M059J (cell line): ENCODE measurements at places on chromosomes 16 and 17. TPM values are rescaled to one million over a fixed set of nuclear protein-coding genes. Genes with fewer than 3 reads are reported as not detected.

The TK1 gene
- total RNA-seq, result 107 and 150 TPM in 2 replicates

The PMFBP1 gene
- total RNA-seq, result 0.30 and 1.0 TPM in 2 replicates

The VTN gene
- not detected in 2 replicates for total RNA-seq

The AGRP gene
- total RNA-seq, result not detected in 2 replicates

The SYCE1L gene
- total RNA-seq, result 0.39 TPM in 1 of 2 replicates, not detected in the other

The PIMREG gene
- total RNA-seq, result 76.1 and 87.3 TPM in 2 replicates

The FOXN1 gene
- not detected in 2 replicates for total RNA-seq

The CMTM1 gene
- 2.1 and 3.8 TPM in 2 replicates for total RNA-seq

The LRRC46 gene
- 0.12 TPM in 1 of 2 replicates, not detected in the other for total RNA-seq

The DLX4 gene
- 5.5 and 7.4 TPM in 2 replicates for total RNA-seq

DNA sequence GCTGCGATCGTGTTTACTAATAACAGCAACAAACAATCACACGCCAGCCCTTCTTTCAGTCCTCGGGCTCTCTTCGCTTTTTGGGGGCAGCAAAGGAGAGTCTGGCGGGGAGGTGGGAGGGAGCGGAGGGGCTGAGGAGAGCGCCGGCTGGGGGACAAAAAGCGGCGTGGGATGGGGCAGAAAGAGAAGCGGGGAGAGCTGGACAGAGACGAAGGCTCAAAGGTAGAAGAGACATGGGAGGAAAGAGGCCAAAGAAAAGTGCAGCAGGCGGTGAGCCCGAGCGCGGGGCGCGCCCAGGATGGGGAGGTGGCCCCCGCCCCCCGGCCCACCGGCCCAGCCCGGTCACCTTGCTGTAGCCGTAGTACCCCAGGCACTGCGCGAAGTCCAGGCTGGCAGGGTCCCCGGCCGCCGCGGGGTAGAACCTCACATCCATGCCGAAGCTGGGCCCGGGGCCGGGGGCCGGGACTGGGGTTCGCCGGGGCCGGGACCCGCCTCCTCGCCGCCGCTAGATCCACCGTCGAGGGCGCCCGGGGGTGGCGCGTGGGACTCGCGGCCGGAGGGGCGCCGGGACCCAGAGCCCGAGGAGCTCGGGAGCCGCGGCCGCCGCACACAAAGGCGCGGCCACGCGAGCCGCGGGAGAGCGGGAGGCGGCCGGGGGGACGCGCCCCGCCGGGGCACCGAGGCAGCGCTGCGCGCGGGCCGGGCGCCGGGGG, 496 bp downstream of the TOX3 start:
- DNase-seq, result no peak

DNA sequence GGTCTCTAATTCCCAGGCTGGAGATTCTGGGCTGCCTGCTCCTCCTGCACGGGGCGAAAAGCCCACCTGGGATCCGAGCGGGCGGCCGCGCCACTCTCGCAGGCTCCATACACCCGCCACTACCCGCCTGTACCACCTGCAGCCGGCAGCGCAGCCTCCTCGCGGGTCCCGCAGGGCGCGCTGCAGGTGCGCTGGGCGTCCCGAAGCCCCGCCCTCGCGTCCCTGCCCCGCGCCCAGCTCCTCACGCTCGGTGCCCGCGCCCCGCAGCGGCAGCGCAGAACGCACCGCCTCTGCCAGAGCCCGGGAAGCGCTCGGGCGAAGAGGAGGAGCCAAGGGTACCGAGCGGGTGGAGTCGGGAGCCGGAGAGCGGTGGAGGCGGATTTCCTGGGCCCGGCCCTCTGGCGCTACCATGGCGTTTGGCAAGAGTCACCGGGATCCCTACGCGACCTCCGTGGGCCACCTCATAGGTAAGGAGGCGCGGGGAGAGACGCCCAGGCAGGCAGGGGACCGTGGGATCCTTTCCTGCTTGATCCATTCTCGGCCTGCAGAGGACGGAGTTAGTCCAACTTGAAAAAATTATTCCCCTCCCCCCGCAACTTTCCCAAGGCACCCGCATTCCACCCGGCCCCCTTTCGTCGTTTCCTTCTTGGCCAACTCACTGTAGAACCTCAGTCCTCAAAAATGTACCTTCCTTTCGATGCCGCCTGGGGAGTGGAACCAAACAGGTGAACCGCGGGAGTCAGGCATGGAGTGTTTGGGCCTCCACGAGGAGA, at the start of gene TOM1L1:
Gene TOM1L1 (plus strand): TSS at position 396 of the 773 bp plus-strand sequence. CDS start 14 bp downstream, at position 410.
- peak; percentile 69 for DNase-seq

DNA sequence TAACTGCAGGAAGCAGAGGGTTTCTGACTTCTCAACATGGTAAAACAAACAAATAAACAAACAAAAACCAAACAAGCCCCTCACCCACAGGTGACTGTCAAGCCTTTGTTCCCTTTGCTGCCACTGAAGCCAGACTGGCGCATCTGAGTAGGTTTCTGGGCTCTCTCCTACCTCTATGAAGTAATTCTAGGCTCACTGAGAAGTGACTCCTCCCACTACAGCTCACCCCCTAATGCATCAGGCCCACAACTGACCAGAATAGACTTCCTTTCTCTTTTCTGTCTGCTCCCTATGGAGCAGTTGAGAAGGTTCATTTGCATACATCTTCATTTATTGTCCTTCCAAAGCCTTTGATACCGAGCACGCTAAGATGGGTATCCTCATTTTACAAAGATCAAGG, 77.0 kb upstream of the CCL2 start:
- DNase-seq, result peak; percentile 30

- DNase-seq, result no peak
These were observed 1.4 kb downstream of the NTN3 start for GRCh38 chr16:2472488-2472864.

DNA sequence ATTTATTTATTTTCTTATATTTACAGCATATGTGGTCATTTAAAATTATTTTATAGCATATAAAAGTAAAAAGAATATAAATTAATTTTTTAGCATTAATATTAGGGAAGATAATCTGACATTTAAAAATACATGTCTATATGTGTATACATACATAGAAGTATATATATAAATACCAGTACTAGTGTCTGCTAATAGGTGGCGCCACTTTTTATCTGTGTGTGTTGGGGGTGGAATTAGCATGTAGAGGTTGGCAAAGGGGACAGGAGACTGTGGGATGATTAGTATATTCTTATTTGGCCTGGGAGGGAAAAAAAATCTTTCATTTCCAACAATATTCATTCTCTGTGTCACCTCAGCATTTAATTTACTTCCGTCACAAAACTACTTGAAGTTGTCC, 359.1 kb downstream of the WWOX start:
- no peak for DNase-seq

GRCh38 chr17:54891176-54891821, 9.4 kb upstream of the TOM1L1 start:
- peak; percentile 67 for DNase-seq

GRCh38 chr17:1872976-1873375, 43.2 kb downstream of the RPA1 start:
- DNase-seq, result no peak

DNA sequence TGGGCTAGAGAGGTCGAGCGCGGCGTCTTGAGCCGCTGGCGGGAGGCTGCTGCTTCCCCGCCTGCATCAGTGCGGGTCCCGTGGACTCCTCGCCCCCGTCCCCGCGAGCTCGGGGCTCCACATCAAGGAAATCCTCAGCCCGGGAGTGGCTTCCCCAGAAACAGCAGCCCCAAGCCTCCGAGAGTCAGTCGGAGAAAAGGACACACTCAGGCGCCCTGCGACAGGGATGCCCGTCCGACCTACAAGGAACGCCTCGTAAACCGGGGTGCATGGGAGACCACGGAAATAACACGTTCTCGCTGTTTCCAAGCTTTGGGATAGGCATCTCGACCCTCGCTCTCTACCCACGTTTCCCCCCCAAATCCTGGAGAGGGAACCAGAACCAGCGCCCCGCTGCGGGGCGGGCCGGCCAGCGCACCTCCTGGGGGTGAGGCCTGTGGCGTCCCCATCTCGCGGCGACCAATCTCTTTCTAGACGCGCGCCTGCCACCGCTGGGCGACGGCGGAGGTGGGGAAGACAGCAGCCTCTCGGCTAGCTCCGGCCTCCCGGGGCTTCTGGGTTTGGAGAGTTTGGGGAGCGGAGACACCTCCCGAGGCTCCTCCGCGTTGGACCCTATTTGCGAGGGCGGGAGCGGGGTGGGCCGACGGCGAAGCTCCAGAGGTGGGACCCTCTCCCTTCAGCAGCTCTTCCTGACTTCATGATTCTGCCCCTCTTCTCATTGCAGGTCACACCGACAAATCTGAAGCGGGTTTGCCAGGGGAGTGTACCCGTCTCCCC, 759 bp upstream of the TP53I13 start:
- DNase-seq, result peak; percentile 77

- DNase-seq, result no peak
These were observed 19.3 kb downstream of the MPRIP start for GRCh38 chr17:17061516-17061915.

DNA sequence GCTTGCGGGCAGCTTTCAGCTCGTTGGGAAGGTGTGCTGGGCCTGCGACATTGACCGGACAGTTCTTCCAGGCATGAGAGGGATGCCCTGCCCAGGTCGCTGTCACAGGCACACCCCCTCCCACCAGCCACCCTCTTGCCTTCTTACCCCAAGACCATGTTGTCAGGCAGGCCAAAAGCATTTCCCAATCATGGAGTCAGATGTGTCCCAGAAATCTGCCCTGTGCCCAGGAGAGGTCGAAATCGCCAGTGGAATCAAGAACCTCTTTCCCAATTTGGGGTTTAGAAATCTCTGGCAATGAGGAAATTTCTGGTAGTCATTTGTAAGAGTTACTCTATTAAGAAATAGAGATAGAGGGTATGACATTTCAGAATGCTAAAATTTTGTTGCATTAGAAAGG, 177.1 kb downstream of the RAB11FIP4 start:
- no peak for DNase-seq

- no peak for DNase-seq
These were observed 152.6 kb upstream of the CACNG5 start for GRCh38 chr17:66682283-66682682.

DNA sequence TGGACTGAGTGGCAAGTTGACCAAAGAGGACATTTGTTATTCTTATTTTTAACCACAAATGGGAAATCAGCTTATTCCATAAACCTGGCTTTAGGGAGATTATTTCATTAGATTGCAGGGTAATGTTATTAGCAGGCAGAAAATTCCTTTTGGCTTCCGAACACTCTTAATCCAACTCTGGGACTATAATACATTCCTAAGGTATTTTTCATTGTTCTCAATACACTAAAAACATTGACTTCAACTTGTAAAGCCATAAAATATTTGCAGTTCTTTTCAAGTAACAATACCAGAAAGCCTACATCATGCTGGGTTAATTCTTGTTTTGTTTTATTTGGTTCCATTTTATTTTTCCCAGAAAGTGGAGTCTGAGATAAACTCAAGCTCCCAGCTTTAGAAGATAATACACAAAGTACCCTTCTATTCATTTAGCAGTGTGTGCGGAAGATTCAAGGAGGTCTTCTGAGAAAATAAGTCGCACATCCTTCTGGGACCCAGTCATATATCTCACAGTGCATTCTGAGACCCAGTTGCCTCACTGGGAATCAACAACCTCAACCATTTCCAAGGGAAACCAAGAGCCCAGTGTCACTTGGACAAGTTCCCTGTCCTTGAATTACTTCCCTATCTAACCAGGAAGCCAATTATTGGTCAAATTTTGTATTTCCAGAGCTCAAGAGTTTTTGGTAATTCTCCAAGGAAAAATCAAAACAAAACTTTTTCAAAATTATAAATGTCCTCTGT, 389.6 kb upstream of the DYNLRB2 start:
- peak; percentile 46 for DNase-seq

DNA sequence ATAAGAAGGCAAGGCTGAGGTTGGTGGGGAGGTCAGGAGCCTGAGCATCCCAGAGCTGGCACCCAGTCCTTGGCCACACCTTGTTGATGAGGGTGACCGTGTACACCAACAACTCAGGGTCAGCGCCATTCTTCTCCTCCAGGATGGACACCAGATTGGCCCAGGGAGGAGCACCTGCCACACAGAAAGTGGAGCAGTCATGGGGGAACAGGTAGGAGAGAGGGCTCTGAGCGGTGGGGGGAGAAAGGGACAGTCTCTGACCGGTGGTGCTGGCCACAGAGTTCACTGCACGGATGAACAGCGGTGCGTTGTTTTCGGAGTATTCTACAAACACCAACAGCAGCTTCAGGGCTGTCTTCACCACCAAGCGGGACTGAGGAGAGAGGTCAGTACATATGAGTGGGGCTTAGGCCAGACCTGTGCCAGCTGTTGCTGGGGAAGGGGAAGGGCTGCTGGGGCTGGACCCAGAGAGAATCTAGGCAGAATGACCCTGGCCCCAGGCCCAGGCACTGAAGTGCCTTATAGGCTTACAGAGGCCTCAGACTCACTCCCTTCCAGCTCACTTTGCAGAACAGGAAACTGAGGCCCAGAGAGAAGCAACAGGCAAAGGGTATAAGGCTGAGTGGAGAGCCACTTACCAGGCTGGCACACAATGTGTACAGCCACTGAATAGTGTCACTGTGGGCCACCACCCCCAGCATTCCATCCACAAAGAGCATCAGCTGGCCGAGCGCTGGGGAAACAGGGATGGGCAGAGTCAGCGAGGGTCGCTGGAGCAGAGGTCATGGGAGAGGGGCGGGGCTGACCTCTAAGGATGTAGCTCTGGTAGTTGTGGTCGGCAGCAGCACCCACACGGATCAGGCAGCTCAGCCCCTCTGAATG, 9.6 kb downstream of the FHOD1 start:
- DNase-seq, result no peak

DNA sequence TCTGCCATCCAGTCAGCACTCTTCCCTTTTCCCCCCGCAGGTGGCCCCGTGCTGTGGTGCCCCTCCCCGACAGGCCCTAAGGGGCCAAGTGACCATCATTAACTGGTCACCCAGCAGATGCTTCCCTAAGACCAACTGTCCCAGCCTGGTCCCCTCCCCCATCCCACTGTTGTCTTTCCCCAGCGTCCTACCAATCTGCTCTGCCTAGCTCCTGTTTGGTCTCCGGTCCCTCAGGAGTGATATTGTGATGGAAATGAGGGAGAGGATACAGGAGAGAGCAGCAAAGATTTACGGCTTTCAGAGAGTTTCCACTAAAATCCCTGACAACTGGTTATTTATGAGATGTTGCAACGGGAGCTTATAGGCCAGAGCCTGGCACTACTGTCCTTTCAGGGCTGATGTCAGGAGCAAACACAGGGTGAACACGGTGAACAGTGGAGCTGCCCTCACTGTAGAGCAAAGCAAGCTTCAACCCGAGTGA, 1.4 kb upstream of the TTLL6 start:
- no peak for DNase-seq

- DNase-seq, result no peak
These were observed 10.9 kb upstream of the CXCL16 start for GRCh38 chr17:4750606-4751005.

DNA sequence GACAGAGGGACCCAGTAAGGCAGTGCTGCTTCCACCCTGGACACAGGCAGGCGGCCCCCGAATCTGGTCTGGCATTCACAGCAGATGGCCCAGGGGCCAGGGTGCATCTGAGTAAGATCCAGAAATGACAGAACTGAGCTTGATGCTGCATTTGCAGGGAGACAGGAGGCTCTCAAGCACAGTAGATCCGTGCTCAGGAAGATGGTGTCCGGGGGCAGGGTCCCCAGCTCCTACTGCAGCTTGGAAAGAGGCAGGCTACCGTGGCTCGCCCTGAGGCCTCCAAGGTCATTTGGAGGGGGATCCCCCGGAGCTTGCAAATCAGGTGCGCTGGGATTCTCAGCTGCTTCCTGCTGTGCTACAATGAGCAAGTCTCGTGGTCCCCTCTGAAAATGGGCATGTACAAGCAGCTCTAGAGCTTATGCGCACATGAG, 2.2 kb downstream of the C16orf95 start:
- DNase-seq, result no peak
